ENCODE measurements at places on chromosomes 13 and 19. TPM values are rescaled to one million over a fixed set of nuclear protein-coding genes. Genes with fewer than 3 reads are reported as not detected.

GRCh38 chr13:22517544-22517943 is 663.2 kb upstream of the SGCG start:
- DNase-seq: no peak

GRCh38 chr13:44573790-44574465 is 2.2 kb downstream of the TSC22D1 start:
- DNase-seq: no peak

The OR7D2 gene
- total RNA-seq: not detected

The ZNF284 gene
- total RNA-seq: 1.6 TPM

DNA sequence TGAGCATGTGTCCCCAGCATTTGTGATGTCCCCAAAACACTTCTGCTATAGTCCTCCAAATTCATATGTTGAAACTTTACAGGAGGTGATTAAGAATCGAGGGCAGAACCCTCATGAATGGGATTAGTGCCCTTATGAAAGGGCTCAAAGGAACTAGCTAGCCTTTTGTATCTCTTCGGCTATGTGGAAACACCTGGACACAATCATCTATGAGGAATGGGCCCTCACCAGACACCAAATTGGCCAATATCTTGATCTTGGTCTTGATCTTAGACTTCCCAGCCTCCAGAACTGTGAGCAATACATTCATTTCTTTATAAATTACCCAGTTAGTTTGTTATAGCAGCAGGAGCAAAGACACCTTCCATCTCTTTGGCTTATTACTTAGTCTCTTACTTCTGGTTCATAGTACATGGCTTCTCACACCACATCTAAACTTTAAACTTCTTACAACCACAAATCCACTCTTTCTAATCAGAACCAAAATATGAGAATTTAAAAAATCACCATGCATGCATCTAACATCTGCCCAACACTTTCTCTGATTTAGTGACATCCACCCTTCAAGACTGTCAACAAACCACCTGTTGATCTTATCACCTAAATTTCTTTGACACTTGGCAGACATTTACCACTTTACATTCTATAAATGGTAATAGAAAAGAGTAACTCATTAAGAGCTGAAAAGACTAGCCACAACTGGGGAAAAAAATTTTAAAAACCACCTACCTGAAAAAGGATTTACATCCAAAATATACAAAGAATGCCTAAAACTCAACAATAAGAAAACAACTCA is 6.7 kb upstream of the SERPINE3 start:
- no peak for DNase-seq

DNA sequence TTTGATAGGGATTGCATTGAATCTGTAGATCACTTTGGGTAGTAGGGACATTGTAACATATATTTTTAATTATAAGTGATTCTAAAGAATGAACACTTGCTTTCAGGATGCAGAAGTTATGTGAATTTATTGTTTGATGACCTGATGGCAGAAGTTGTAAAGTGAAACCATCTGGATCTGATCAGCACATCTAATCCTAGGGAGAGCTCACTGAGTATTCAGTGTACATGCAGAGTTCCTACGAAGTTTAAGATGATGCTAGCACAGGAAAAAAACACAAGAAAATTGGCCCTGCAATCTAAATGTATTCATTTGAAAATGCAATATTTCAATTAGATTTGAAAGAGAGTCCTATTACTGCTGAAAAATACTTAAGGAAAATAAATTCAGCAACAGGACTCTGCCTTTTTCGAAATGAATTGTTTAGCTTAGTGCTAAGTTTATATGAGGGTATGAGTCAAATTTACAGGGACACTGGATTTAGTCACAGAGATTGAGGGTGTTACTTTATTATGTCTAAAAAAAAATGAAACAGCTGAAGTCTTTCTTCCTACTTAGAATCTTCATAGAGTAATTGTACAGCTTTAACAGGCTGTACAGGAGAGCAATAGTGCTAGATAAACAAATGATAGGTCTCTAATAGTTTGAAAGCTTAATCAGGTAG is 385.7 kb downstream of the DCT start:
- DNase-seq: no peak

The DLL3 gene
- total RNA-seq: not detected

DNA sequence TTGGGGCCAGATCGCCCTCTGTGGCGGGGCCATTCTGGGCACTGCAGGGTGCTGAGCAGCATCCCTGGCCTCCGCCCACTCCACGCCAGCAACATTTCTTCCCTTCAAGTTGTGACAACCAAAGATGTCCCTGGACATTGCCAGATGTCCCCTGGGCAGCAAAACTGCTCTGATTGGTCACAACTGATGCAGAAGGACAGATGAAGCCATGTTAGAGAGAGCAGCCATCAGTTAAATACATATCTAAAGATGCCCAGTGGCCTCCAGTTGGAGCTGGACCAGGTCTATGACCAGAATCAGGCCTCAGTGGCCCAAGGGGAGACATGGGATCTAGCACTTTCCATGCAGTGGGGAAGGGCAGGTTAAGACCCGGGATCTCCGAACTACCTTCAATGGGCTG is 125.7 kb downstream of the PTPRS start:
- DNase-seq: no peak

DNA sequence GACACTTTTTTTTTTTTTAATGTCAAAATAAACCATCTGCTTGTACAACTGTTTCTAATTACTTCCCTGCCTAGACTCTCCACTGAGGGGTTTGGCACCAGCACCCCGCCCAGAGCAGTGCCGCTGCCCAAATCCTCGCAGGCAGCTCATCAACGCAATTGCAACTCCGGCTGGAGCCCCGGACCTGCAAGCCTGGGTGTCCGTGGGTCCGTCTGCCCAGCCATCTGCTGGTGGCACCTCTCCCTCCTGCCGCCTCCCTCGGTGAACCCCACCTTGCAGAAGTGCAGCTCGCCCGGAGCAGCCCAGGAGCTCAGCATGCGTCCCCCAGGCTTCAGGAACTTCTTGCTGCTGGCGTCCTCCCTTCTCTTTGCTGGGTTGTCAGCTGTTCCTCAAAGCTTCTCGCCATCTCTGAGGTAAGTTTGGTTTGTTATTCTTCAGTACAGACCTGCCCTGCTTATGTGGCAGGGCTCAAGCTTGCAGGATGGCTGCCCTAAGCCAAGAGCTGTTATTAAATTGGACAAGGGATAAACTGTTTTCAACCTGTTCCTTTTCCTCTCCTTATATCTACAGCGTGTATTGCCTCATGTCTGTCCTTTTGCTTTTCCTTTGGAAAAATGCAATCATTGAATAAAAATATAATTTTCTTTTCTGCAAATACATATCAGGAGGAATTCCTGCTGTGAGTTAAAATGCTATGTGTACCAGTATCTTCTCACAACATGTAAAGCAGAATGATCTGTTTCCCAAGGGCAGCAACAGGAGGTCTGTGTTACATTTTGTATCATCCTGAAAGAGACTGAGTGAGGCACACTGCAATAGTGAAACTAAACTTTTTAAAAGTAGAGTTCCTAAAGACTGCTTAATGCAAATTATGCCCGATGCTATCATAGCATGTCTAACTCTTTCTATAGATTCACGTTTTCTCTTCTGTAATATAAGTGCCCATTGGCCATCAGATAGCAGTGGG is at the start of gene ITGBL1:
Gene ITGBL1 (plus strand): TSS at position 157 of the 967 bp plus-strand sequence. CDS start 159 bp downstream, at position 316.
- peak; percentile 27 for DNase-seq

The TMEM38A gene
- total RNA-seq: 33.5 TPM

DNA sequence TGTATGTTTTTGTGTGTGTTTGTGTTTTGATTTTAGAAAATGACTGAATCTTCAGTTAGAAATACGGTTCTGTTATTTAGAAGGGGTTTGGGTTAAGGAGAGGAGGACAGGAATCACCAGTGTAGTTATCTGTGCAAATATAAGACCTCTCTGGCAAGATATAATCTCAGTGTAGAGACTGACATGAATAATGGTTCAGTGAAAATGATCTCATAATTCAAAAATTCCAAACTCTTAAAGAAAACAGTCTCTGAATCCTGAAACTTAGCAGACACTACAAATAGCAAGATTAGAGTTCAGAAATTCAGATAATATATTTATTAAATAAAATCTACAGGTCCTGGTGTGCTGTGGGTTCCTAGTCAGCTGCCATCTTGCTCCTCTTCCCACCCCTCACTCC is 73.5 kb downstream of the PDS5B start:
- DNase-seq: no peak

GRCh38 chr19:39998501-39998900 is 1.6 kb downstream of the ZNF546 start:
- DNase-seq: no peak

The CYP2A7 gene
- not detected for total RNA-seq

The ZNF585A gene
- 17.0 TPM for total RNA-seq

- peak; percentile 88 for DNase-seq
Measured at GRCh38 chr19:17680230-17680722, 7.9 kb downstream of the UNC13A start.

The ADAMTSL5 gene
- 55.2 TPM for total RNA-seq

GRCh38 chr13:51714663-51715168 is 89.2 kb downstream of the DHRS12 start:
- no peak for DNase-seq

DNA sequence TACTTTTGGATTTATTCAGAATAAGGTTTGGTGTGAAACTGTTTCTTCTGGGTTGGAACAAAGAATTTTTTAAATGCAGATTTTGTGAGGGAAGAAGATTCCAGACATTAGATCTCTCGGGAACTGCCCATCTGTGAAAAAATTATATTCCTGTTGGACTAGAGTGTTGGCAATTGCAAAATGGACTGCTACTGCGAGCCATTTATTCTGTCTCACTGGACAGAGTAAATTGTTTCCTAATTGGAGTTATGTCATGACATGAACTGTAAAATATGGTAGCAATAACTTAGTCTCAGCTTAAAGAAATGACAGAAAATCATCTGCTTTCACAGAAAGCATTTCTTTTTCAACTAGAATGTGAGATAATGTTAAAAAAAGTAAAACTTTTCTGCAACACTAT is 86.0 kb upstream of the MYCBP2 start:
- DNase-seq: no peak

Measured in heart right ventricle (tissue), 16 donors.